ENCODE measurements at places on chromosomes 6 and 20.
A peak's percentile ranks its signal among the peaks of the same experiment; 100 is the strongest.

GRCh38 chr6:51830666-51831065 lies 256.7 kb downstream of the PKHD1 start:
- DNase-seq = no peak

DNA sequence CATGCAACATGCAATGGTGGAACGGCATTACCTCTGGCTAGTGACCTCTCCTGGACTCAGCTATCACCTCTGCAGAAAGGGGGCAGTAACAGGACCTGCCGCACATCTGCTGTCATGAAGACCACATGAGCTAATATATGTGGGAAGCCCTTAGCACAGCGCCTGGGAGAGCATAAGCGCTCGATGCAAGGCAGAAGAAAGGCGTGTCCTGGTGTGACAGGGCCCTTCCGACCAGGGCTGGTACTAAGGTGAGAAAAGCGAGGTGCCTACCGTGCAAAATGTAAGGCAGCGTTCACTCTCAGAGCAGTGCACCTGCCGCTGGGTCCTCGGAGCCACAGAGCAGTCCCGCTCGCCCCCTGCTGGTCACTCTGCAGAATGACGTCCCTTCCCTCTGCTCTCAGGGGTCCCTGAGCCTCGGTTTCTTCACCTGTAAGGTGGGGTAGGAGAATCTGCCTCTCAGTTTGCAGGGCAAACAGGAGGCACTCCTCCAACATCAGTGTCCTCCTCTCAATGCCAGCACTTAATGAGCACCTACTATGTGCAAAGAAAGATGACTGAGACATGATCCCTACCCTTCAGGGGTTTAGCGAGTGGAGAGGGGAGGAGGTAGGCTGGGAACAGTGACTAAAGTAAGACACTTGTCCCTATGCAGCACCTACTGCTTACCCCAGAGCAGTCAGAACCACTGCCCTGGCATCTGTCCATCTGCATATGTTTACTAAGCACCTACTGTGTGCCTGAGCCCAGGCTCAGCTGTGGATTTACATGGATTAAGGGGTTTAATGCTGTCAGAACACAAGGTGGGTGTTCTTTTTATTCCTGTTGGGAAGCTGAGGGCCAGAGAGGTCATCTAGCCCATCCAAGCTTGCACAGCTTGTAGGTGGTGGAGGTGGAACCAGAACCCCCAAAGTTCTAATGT lies 41.1 kb upstream of the PTGIS start:
- peak; percentile 71 for DNase-seq

DNA sequence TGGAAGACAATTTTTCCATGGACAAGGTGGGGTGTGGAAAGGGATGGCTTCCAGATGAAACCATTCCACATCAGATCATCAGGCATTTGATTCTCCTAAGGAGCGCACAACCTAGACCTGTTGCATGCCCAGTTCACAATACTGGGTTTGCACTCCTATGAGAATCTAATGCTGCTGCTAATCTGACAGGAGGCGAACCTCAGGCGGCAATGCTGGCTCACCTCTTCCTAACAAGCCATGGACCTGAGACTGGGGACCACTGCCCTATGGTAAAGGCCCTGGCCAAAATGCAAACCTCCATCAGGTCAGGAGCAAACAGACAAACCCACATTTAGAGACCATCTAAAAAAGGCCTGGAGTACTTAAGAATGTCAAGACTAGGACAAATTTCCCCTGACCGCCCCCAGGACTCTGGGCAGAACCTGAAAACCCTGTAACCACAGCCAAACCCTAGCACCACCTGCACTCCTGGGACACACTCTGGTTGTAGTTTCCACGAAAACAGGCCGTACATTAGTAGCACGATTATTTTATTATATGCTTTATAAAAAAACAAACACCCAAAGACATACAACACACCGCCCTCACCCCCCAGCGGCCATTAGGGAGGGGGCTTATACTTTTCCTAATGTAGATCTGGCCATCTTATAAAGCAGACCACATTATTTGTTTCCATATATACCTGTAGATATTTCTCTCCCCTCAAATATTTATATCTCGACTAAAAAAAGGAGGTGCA lies 27.3 kb downstream of the SNX5 start:
- no peak for DNase-seq

DNA sequence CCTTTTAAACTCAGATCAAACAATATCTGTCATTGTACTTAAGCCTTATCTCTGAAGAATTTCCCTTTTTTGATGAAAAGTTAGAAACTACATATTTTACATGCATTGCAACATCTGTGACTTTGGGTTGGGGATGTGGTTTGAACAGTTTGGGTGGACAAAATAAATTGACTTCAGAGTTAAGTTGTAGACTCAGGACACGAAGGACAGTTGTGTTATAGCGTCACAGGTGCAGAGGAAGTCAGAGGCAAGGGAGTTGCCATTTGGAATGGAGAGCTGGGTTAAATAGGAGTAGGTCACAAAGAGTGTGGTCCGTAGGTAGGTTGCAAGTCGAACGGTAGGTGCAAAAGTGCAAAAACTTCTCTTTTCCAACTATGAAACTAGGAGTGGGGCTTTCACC lies 46.0 kb downstream of the ZFAND3 start:
- no peak for DNase-seq

- no peak for DNase-seq
Observed at GRCh38 chr6:141830530-141830929, 302.2 kb upstream of the GJE1 start.

DNA sequence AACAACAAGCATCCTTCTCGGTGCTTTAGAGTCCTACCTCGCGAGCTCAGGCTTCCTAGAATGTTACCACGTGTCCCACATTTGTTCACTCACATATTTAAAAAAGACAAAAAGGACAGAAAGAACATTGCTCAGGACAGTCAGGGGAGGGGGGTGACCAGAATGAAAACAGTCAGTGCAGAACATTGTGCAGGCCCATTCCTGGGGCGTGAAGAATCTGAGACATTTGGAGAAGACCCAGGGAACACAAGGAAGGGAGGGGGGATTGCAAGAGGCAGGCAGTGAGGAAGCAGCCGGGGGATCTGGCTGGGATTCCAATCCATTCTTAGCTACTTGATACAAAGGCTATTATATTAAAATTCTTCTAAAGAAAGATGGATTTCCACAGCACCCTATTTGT lies 270.4 kb upstream of the CITED2 start:
- no peak for DNase-seq

DNA sequence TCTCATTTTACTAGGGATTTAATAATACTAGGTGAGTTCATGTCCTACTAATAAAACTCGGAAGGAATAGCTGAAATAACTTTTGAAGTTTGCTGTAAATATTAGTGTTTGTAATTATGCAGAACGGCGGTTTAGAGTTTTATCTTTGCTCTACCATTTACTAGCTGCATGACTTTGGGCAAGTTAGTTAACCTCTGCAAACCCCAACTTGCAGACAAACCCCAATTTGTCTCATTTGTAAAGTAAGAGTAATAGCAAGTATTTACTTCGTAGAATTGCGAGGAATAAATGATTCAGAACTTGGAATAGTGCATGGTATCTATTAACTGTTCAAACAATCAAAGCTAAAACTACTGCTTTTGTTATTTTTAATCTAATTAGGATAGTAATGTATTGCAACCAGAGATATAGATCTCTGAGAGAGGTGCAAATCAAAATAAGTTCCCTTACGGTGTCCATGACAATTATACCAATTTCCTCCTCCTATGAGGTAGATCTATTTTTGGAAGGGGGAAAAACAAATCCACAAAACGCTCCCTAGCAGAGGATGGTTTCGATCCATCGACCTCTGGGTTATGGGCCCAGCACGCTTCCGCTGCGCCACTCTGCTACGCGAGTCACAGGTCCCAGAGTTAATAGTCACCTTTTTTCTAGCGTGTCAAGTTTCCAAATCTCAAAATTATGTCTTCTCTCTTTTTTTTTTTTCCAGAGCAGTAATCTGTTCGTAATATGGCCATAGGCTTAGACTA lies 35.1 kb upstream of the BTN3A2 start:
- DNase-seq = peak; percentile 45

- no peak for DNase-seq
Observed at GRCh38 chr6:158755636-158756035, 63.5 kb downstream of the EZR start.

DNA sequence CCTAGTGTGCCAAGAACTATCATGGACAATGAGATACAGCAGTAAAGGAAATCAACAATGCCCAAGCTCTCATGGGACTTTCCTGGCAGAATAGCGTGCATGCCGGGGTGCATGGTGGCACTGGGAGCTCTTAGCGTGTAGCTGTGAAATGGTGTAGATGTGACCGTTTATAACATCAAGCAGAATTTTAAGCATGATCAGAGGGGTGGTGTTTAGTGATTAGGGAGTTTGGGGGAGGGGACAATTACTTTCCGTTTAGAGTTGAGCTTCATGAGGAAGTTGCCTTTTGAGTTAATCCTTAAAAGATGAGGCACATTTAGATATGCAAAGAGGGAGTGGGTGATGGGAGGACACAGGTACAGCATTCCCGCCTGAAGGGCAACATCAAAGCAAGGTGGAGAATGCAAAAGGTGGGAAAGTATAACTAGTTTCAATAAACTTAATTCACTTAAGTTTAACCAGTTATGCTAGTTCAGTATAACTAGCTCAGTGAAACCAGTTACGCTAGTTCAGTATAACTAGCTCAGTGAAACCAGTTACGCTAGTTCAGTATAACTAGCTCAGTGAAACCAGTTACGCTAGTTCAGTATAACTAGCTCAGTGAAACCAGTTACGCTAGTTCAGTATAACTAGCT lies 661.6 kb downstream of the QKI start:
- no peak for DNase-seq

DNA sequence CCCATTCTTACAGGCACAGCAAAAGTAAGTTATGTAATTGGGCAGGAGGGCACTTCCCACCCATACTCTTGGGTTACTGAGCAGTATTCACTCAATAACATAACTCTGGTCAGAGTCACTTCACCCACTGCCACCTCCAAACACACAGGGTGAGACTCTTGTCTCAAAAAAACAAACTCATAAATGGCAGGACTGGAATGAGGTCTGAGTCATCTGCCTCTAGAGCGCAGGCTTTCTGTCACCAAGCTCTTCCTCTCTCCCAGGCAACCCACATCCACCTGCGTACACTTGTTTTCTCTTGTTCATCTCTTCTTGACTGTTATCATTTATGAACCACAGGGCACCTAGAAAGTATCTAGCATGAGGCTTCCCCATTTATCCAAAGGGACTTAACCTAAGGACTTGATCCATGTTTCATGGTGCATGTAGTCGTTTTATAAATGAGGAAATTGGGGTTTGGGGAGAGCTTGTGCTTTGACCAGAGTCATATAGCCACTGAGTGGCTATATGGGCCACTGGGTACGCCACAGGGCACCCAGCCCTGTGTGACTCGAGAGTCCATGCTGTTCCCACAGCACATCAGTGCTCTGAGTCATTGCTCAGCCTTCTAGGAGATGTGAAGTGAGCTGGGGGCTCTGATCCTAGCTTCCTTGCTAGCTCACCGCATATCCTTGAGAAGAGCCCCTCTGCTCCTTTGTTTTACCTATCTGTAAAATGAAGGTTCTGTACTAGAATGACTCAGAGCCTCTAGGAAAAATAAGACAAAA lies 22.4 kb downstream of the C20orf173 start:
- DNase-seq = no peak

- no peak for DNase-seq
Observed at GRCh38 chr6:45619994-45620471, 242.3 kb upstream of the SUPT3H start.

GRCh38 chr6:29853245-29853644 lies 25.6 kb downstream of the HLA-G start:
- DNase-seq = no peak

GRCh38 chr6:74939151-74939708 lies 266.6 kb downstream of the COL12A1 start:
- DNase-seq = no peak

DNA sequence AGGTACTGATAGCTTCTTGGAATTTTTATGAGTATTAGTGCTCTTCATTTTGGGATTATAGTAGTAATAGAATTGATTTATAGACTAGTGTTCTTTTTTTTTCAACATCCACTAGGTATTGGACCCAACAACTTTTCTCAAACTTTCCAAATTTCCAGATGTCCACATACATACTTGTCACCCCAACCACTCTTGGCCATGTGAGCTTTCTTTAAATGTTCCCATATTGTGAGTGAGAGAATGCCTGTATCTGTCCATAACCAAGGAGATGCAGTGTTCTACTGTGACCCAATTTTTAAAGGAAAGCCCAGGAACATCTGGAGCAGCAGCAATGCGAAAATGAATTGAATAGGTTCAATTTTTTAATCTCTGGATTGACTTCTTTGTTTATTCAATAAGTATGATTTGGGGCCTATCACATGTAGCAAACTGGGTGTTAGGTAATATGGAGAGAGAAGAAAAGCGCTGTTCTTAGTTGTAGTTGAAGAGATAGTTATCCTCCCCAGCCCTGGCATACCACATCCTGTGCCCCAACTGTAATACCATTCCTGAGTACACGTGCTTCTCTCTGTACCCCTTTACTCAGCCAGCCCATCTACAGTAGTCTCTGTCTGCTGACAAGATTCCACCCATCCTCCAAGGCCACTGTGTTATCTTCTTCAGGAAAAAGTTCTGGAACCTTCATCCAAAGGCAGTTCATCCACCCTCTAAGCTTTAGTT lies 116.8 kb upstream of the SUPT3H start:
- no peak for DNase-seq

DNA sequence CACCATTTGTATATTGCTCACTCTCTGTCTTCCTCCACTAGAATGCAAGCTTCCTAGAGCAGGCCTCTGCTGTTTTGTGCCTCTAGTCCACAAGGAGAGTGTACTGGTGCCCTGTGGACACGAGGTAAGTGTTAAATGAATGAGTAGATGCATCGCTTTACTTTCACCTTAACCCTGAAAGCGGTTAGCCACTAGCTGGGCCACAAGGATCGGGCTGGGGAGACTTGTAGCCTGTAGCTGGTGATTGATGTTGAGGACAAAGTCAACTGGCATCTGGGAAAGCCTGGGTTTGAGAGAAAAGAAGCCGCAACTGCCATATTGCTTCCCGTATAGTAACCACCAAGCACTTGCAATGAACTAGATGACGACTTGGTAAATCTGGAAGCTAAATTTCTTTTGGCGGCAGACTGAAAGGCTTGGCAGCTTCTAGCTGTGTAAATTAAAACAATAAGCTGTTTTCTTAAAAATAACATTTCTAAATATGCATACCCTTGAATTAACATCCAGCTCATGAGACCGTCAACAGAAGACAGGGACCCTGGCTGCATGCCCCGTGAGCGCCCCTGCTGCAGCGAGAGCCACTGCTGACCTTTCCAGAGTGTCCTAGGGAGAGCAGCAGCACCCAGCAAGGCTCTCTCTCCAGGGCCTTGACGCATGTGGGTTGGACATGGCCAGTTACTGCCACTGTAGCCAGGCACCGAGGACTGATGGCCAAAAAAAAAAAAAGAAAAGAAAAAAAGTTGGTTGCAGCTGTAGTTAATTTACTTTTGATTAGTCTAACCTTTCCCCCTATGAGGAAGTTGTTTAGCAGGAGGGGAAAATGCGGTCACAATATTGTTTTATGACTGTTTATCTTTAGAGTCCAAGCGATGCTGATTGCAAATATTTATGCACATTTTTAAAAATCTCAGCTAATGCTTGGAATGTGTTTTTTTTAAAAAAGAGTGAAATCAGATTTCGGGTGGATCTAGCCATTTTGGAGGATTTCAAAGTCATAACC lies 315.1 kb downstream of the TFAP2C start:
- no peak for DNase-seq

DNA sequence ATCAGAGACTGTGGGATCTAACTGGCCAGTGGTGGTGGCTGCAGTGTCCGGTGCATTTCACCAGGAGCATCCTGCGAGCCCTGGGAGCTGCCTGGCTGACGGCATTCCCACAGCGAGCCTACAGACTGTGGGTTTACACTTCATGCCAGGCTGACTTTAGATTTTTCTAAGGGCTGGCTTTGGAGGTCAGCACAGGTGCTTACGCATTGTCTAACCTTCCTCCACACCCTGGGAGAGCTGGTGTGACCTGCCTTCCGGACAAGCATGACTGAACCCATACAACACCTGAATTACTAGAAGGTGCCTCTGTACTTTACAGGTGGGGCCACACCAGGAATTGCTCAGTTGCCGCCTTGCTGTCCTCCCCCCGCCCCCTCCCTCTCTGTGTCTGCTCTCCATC lies 96.2 kb downstream of the RREB1 start:
- no peak for DNase-seq

Measured in activated CD4-positive, alpha-beta T cell treated with anti-CD3 and anti-CD28 coated beads, Interleukin-2, amount 50 U/mL, for 1 hour (primary cell).